ENCODE measurements at places on chromosomes 6 and 20.

DNA sequence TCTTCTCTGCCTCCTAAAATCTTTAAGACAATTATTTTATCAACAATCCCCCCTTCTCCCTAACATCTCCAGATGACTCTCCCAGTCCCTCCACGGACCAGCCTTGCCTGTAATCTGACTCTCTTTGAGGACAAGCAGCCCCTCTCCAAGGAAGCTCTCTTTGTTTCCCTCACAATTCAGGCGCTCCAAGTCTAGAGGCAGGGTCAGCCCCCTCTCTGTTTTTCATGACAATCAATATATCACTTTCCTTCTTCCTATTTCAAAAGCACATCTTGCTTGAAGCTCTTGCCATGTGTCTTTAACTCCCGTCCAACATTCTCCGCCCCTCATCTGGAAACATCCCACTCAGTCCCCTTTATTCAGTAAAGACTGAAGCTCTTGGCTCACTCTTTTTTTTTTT, 393.4 kb upstream of the SULF2 start:
- no peak for DNase-seq

GRCh38 chr6:6591778-6592465, 3.4 kb downstream of the LY86 start:
- no peak for DNase-seq

- no peak for DNase-seq
Observed at GRCh38 chr20:855466-856360, 22.2 kb downstream of the FAM110A start.

- no peak for DNase-seq
Observed at GRCh38 chr6:107217248-107217647, 101.9 kb upstream of the BEND3 start.

- no peak for DNase-seq
Observed at GRCh38 chr20:19760371-19760721, 2.3 kb downstream of the RIN2 start.

GRCh38 chr6:33984466-33985312, 161.2 kb downstream of the GRM4 start:
- no peak for DNase-seq

- DNase-seq, result no peak
Observed at GRCh38 chr20:7015257-7015656, 247.8 kb downstream of the BMP2 start.

Measured in activated CD4-positive, alpha-beta T cell treated with anti-CD3 and anti-CD28 coated beads, Interleukin-2, amount 50 U/mL, for 4 hours (primary cell).